Heart left ventricle (tissue), 16 donors: ENCODE measurements at places on chromosomes 13 and 19. TPM values are rescaled to one million over a fixed set of nuclear protein-coding genes. Genes with fewer than 3 reads are reported as not detected.

Gene OLFM4
- polyA plus RNA-seq: 1.0 TPM

Gene WASF3
- polyA plus RNA-seq: 3.4 TPM

Gene HIF3A
- polyA plus RNA-seq: 114 TPM

Gene SLC15A1
- polyA plus RNA-seq: not detected

Gene USHBP1
- 12.4 TPM for polyA plus RNA-seq

Gene ZNF547
- polyA plus RNA-seq: 2.0 TPM

Gene OR4F17
- not detected for polyA plus RNA-seq

Gene LILRA6
- 1.0 TPM for polyA plus RNA-seq

Gene ZNF540
- polyA plus RNA-seq: 3.8 TPM

Gene PAF1
- polyA plus RNA-seq: 32.5 TPM

Gene ZNF77
- polyA plus RNA-seq: 1.7 TPM

Gene ZNF69
- polyA plus RNA-seq: 3.0 TPM

Gene ZNF525
- polyA plus RNA-seq: 3.5 TPM

Gene TEAD2
- 52.2 TPM for polyA plus RNA-seq

Gene OR7C1
- polyA plus RNA-seq: not detected

Gene AMH
- 0.10 TPM for polyA plus RNA-seq

Gene DZIP1
- polyA plus RNA-seq: 1.9 TPM

Gene SYNGR4
- not detected for polyA plus RNA-seq

Gene ZNF791
- 6.1 TPM for polyA plus RNA-seq

Gene LRRC63
- polyA plus RNA-seq: not detected

Gene HPN
- 1.4 TPM for polyA plus RNA-seq

Gene ZNF296
- polyA plus RNA-seq: 0.46 TPM

Gene GJB6
- polyA plus RNA-seq: not detected

Gene NLRP7
- not detected for polyA plus RNA-seq

Gene ZNF439
- 6.1 TPM for polyA plus RNA-seq

Gene SLC25A30
- polyA plus RNA-seq: 51.6 TPM
